Stimulated activated CD8-positive, alpha-beta memory T cell treated with anti-CD3 and anti-CD28 coated beads, Interleukin-4, amount 100 ng/mL, for 4 hours (primary cell): ENCODE measurements at places on chromosomes 7 and 10.

- no peak for DNase-seq
Observed at GRCh38 chr10:63633677-63634487, 112.7 kb downstream of the REEP3 start.

GRCh38 chr7:101729241-101729883 lies 88.1 kb upstream of the CUX1 start:
- DNase-seq: no peak

DNA sequence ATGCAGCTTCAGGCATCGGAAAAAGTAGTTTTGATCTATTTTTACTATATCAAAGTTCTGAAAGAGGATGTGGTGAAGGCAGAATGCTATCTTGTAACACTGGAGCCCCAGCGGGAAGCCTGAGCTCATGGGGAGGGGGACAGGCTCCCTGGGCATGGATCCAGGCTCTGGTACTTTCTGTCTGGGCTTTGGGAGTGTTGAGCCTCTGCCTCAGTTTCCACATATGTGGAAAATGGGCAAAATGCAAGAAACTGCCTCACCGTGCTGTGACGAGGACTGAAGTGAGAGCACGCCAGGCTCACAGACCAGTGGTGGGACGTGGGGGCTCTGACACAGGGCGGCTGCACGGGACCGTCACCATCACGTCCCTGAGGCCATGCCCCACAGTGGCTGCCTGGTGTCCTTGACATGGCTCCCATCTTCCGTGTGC lies 182.9 kb upstream of the SHH start:
- no peak for DNase-seq

DNA sequence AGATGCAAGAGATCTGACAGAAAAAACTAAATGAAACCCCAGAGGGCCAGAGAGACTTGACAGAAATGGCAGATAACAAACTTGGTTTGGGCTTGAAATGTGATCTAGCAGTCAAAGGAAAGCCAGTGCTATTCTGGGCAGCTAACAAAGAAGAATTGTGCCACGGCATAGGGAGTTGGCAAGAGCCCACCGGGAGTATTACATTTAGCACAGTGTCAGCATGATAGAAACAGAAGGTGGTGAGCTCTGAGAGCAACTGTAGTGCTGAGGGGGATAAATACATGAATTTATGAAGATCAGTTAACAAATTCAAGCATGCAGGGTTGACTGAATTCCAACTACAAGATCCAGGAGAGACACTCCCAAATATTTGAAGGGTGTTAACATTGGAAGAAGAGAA lies 91.1 kb downstream of the AHCYL2 start:
- DNase-seq: no peak

DNA sequence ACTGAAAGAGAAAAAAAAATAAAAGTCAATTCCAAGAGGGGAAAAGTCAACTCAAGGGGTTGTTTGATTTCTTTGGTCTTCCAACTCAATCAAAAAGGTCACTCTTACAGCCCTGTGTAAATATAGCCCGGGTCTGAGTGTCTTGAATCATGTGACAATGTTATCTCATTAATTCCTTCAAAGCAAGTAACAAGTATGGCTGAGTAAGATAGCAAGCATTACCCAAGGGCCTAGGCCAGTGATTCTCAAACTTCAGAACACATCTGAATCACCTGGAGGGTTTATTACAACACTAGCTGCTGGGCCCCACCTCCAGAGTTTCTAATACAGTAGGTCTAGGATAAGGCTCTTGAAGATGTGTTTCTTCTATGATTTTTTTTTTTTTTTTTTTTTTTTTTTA lies 125.0 kb downstream of the PRLHR start:
- no peak for DNase-seq

DNA sequence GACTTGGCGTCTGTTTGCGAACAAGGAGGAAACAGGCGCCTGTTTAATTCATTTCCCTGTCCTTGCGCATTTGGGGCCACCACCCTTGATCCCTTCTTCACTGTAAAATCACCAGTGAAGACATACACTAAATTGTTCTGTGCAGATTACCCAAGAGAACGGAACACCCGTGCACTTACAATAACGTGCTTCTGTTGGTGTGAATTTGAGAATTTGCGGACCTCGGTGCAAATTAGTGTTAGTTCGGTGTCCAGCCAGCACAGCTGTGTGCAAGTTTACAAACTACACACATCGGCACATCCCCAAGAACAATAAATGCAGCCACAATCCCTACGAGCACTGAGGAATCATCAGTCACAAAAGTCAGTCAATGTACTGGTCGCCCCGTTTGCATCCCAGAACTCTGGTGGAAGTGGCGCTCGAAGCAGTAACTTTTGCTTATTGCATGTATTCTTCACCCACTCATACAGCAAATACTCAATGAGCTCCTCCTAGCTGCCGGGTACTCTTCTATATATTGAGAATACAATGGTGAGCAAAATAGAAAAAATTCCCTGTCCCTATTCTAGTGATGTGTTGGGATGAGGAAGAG lies 786 bp upstream of the CNOT4 start:
- no peak for DNase-seq

DNA sequence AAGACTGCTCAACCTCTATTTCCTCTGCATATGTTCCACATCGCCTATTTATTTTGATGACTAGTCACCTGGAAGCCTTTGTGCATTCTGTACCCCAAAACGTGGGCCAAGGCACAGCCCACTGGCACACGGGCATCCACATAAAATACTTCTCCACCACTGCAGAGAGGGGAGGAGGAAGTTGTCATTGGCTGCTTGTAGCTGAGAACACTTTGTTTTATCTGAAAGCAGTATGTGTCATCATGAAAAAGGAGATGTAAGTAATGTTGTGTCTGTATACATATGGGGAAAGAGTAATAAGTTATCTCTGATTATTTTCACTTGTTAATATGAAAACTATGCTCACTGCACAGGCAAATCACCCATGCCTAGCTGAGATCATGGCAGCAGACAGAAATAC lies 48.2 kb upstream of the AMPH start:
- no peak for DNase-seq

DNA sequence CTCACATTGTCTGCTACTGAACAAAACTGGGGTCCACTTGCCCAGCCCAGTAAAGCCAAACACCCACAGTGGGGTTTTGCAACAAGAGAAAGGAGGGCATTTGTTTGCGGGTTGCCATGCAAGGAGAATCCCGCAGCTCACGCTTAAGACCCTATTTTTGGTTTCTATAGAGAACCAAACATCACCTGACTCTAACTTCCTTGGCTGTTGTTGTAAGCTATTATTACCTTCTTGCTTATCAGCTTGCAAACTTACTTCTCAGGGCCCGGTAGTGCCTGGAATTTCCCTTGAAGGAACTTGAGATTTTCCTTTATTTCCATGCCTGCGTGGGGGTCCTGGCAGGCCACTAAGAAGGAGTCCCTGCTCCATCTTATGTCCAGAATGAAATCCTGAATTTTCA lies 20.7 kb downstream of the IFIT3 start:
- DNase-seq: no peak

DNA sequence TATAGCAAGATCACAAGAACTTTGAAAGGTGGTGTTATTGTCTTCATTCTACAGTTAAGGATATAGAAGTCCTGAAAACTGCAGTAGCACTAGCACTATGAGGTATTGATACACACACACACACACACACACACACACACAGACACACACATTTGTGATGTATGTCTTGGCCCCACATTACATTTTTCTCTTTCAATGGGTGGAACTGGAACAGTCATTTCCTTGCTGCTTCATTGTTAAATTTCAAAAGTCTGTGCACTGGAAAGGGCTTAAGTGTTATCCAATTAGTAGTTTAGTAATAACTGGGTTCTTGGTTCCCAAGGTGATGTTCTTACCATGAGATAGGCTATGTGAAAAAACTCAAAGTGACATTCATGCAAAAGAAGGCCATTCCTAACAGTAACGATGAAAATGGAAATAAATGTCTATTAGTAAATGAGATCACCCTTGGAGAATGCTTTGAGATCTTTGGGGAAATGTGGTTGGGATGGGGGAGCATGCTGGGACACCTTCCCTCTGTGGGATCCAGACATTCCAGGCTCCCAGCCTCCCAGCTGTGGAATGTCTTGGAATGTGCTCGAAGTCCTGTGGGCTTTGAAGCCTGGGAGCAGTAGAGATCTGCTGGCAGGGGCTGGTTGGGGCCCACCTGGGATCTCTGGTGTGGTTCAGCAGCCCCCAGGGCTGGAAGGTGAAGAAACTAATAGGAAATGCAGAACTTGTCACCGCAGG lies 37.4 kb upstream of the CALD1 start:
- no peak for DNase-seq

GRCh38 chr7:47150497-47151260 lies 431.2 kb downstream of the TNS3 start:
- DNase-seq: no peak

DNA sequence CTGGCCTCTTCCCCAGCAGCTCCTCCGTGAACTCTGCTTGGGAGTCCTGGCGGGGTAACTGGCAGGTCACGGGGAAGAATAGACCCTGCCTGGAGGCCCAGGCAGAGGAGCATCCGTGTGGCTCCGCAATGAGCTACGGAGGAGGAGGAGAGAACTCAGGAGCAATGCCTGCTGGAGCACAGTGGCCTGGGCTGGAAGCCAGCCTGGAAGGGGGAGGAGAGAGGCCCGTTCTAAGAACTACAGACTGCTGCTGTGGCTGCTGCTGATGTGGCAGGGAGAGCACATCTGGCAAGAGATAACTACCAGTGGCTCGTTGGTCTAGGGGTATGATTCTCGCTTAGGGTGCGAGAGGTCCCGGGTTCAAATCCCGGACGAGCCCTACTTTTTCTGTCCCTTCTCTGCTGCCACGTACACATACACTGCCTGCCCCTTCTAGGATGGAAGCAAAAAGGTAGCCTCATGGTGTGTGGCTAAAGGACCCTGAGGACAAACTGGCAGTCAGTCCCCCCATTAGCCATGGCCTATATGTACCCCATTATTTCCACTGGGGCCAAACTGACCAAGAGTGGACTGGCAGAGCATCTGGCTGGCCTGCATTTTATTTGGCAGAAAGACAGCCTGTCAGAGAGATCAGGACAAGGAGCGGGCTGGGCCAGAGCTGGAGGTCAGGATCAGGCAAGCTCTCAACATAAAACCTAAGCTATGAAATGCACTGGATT lies 7.7 kb upstream of the OPN1SW start:
- DNase-seq: no peak

DNA sequence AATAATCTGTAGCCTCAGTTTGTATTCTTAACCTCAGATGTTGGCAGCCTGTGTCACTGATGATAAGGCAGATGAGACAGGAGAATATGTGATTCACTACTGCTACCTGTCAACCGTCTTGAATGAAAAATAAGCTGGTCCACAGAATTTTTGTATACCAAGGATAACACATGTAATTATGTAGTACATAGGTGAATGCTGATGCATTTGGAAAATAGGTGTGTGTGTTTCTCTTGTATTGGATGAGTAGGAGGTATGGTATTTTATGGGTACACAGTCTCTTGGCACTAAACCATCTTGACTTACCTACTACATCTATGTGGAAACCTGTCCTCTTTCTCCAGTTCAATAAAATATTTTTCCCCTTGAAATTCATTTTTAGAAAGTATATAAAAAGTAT lies 20.7 kb upstream of the ZRANB1 start:
- no peak for DNase-seq

- no peak for DNase-seq
Observed at GRCh38 chr10:132492323-132493025, 45.1 kb upstream of the INPP5A start.

DNA sequence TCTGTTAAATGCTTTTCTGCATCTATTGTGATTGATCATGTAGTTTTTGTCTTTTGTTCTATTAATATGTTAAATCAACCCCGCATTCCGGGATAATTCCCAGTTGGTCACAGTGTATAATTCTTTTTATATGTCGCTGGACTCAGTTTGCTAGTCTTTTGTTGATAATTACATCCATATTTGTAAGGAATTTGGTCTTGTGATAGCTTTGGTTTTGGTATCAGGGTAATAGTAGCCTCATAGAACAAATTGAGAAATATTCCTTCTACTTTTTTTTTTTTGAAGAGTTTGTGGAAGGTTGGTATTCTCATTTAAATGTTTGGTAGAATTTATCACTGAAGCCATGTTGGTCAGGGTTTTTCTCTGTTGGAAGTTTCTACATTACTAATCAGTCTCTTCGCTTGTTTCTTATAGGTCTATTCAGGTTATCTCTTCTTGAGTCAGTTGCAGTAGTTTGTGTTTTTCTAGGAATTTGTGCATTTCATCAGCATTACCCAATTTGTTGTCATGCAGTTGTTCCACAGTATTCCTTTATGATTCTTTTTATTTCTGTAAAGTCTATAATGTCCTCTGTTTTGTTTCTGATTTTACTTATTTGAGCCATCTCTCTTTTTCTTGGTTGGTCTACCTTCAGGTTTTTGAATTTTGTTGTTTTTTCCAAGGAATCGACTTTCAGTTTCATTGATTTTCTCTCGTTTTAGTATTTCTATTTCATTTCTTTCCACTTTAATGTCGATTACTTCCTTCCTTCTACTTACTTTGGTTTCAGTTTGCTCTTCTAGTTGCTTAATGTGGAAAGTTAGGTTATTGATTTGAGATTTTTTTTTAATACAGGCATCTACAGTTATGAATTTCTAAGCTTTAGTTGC lies 64.6 kb upstream of the GJD4 start:
- DNase-seq: no peak

DNA sequence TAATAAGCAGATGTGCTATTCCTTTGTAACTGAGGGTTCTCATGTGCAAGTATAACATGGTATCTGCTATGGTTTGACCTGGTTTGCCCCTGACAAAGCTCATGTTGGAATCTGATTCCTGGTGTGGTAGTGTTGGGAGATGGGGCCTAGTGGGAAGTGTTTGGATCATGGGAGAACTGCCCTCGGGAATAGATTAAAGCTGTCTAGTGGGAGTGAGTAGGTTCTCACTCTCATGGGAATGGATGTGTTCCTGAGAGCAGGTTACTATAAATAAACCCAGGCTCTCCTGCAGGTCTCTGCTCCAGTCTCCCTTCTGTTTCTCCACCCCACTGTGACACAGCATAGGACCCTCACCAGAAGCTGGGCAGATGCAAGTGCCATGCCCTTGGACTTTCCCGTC lies 97.7 kb downstream of the ATE1 start:
- no peak for DNase-seq

- no peak for DNase-seq
Observed at GRCh38 chr10:69801094-69801433, 642 bp upstream of the COL13A1 start.

DNA sequence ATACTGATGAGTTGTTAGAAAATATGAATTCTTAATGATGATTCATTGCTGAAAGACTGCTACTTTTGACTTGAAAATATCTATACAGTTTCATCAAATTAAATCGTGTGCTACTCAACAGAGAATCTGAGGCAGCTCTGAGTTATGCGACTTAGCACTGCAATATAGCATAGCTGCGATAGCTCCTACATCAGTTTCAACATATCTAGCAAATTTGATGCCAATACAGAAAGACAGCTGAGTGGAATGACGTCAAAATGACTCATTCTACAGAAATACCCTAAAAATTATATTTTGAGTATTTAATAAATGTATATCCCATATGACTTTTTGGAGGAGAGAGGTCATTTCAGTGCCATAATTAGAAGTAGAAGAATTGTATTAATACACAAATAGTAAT lies 1.1 kb upstream of the TARP start:
- DNase-seq: no peak

GRCh38 chr7:92621026-92621540 lies 30.9 kb upstream of the FAM133B start:
- DNase-seq: peak; percentile 54

- no peak for DNase-seq
Observed at GRCh38 chr7:143882020-143882603, 19.9 kb downstream of the TCAF1 start.

- no peak for DNase-seq
Observed at GRCh38 chr7:138864667-138865066, 66.7 kb upstream of the ATP6V0A4 start.
